ENCODE measurements at places on chromosomes 16 and 17.

- DNase-seq, result no peak
Measured at GRCh38 chr16:5059386-5060072, 6.2 kb downstream of the C16orf89 start.

GRCh38 chr17:14803826-14804225 is 461.3 kb downstream of the PMP22 start:
- DNase-seq, result no peak

DNA sequence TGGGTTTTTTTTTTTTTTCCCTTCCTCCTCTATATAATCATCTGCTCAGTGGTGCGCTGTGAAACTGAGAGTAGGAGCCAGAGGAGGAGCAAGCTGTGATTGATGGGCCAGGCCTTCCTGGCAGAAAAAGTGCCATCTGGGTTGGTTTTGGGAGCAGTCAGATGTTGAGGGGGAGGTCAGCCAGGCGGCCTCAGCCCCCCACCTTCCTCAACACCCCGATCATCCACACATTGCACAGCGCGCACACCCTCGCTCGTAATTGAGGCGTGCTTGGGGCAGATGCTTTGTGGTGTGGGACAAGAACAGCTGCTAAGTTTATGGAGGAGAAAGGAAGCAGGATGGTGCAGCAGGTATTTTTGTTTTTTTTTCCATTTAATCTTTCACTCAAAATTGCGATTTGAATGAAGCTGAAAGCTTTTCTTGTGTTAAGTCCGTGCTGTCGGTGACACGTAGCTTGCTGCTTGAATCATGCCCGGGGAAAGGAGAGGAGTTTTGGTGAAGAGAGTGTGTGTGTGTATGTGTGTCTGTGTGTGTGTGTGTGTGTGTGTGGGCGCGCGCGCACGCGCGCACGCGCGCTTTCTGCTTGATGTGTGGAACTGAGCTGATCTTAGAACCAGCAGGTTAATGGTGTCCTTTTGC is 177.4 kb downstream of the RBFOX1 start:
- no peak for DNase-seq

GRCh38 chr16:3065069-3065741 is at the start of gene IL32:
TSS of gene IL32 (plus strand) at chr16:3065640. CDS start at chr16:3065812, 172 bp downstream.
- DNase-seq, result no peak

GRCh38 chr16:27520982-27521673 is 28.6 kb downstream of the GTF3C1 start:
- DNase-seq, result no peak

GRCh38 chr16:68900009-68900408 is 56.7 kb downstream of the TANGO6 start:
- no peak for DNase-seq

- DNase-seq, result no peak
Measured at GRCh38 chr16:72202014-72202413, 30.1 kb upstream of the PMFBP1 start.

GRCh38 chr16:13435415-13435814 is 484.5 kb upstream of the ERCC4 start:
- DNase-seq, result no peak

DNA sequence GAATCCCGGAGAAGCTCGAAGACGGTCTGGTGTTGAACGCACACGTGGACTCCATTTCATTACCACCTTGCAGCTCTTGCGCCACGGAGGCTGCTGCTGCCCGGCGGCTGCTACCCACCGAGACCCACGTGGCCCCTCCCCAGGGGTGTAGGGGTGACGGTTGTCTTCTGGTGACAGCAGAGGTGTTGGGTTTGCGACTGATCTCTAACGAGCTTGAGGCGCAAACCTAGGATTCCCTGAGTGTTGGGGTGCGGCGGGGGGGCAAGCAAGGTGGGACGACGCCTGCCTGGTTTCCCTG is 1.7 kb upstream of the CBX4 start:
- DNase-seq, result no peak

- no peak for DNase-seq
Measured at GRCh38 chr17:49360796-49361128, 1.3 kb downstream of the ZNF652 start.

DNA sequence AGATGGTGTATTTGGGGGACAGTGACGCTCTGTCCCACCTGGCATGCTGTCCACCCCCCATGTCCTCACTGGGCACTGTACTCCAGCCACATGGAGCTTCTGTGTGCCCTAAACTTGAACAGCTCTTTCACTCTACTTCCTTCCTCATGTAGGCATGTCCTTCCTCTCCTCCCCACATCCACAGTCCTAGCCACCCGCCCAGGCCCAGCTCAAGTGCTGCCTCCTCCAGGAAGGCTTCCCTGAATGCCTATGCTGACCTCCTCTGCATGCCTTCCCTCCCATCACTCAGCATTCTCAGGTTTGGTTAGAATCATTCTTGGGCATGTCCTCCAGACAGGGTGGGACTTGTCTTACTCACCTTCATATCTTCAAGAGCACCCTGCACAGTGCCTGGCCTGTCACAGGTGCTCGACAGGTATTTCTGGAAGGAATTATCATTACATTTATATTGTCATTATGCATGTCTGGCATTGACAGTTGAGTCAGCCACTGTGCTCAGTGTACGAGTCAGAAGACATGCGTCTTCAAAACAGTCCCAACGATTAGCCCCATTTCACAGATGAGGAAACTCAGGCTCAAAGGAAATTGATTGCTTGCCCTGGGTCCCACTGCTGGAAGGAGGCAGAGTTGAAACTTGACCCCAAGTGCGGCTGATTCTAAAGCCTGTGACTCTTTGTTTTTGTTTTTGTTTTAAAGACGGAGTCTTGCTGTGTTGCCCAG is 42.1 kb upstream of the TOB1 start:
- DNase-seq, result no peak

- DNase-seq, result no peak
Measured at GRCh38 chr16:82629441-82630027, 2.8 kb downstream of the CDH13 start.

- no peak for DNase-seq
Measured at GRCh38 chr17:67819722-67820121, 5.6 kb upstream of the BPTF start.

DNA sequence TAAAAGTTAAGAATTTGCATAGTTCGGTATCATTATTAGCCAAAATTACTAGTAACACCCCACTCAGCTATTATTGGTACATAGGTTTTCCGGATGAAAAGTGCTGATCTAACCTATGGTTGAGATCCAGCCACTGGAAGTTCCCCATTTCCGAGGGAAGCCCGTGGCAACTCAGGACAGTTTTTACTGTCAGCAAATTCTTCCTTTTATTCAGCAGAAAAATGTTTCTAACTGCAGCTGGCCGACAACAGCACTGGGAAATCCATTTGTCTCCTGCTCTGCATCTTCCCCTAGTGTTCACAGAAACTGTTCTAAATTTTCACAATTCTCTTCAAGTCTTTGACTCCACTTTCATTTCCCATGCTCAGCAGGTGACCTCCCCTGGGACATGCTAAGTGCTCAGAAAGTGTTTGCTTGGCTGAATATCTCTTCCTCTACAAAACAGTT is 15.5 kb upstream of the MMD start:
- no peak for DNase-seq

GRCh38 chr16:67236563-67237395 is 9.8 kb downstream of the TMEM208 start:
- DNase-seq, result no peak

GRCh38 chr17:49715717-49716279 is 8.0 kb upstream of the SLC35B1 start:
- no peak for DNase-seq

Measured in NCI-H748 treated with DMSO at 0.1 percent for 48 hours (cell line).